H9 (cell line): ENCODE measurements at places on chromosomes 11 and 22. TPM values are rescaled to one million over a fixed set of nuclear protein-coding genes. Genes with fewer than 3 reads are reported as not detected.

LRRC56 gene
- 3.1 and 3.4 TPM in 2 replicates for total RNA-seq

FGF4 gene
- 0.59 and 0.68 TPM in 2 replicates for total RNA-seq

DNA sequence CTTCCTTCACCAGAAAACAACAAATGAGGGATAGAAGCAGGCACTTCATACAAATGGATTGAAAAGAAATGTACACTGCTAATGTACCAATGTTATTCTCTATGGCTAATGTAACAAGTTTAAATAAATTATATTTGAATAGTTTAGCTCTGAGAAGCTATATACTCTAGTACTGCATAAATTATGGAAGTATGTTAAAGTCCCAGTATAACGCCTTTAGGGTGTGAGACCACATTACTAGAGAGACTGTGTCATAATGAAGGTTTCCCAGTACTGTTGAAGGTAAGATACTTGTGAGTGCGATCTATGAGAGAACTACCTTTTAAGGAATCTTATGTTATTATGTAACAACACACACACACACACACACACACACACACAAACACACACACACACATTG, 39.8 kb upstream of the GAB2 start:
- no peak for DNase-seq

DNA sequence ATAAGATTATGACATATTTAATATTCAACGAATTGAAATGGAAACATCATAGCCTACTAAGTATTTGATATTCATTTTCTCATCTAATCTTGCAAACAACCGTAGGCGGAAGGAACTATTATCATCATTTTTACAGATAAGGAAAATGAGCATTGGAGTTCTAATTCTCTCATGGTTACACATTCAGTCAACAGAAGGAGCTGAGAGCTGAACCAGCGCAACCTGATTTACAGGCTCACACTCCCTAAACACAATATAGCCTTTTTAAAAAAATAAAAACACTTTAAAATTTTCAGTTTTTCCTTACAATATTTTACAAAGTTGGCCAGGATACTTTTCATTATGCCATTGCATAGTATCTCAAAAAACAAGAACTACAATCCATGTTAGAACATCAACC, 74.8 kb downstream of the APOL5 start:
- DNase-seq: no peak

DNA sequence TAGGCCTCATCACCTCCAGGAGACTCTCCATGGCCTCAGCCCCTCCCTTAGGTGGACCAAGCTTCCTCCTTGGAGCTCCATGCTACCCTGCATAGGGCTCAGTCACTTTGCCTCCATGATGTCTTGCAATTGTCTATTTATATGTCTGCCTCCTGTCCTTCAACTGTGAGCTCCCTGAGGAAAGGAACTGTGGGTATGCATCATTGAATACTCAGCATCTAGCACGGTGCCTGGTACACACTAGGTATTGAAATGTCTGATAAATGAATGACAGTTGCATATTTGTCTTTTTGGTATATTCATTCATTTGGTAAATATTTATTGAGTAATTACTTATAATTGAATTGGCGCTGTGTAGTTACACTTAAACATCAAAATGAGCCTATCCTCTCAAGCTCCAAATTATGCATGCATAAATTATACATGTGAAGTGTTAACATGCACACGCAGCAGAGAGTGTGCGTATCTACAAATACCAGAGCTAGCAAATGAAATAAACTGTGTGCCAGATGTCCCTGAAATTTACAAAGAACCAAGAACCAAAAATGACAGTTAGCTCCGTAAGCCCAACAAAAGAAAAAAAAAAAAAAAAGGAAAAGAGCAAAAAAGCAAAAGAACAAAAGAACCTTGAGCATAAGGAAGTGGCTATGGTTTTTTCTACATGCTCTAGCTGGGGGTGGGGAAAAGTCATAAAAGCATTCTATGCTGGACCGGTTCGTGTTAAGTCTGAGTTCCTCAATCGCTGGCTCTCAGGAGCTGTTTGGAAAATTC, 25.2 kb downstream of the GRAP2 start:
- no peak for DNase-seq

DNA sequence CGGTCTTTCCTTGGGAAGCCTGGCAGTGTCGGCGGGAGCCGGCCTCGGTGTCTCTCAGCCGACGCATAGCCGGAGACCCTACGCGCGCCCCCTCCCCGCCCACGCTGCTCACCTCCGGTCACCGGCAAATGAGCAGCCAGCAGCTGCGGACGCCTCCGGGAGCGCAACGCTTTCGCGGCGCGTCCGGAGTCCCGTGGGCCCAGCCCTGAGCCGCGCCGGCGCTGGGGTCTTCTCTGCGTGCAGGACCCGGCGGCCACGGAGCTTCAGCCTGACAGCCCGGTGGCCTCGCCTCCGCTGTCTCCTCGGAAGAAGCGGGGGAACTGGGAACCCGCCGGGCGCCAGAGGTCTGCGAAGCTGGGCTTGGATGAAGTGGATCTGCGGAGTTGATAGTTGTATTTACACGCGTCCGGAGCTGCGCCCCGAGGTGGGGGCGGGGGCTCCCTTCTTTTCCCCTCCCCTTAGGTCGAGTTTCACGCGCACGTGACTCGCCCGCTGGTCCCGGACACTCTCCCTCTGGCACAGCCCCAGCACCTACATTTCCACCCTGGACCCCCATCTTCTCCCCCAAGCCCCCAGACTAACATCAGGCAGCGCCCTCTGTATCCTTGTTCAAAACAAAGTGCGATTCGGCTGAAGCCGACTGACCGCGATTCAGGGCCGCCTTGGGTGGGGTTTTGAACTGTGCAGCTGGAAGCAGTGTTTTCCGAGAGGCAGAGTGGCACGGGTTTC, at the start of gene SLC43A1:
Gene SLC43A1 (minus strand): TSS at position 371 of the 729 bp plus-strand sequence. CDS start 1,591 bp downstream, outside the sequence.
- peak; percentile 54 for DNase-seq

- no peak for DNase-seq
Observed at GRCh38 chr22:46297151-46297812, 612 bp downstream of the GTSE1 start.

- peak; percentile 54 for DNase-seq
Observed at GRCh38 chr22:31122532-31123291, at the start of gene INPP5J. Gene INPP5J, plus strand, starts transcription at chr22:31122966. Its CDS starts 49 bp downstream, at chr22:31123015.

DNA sequence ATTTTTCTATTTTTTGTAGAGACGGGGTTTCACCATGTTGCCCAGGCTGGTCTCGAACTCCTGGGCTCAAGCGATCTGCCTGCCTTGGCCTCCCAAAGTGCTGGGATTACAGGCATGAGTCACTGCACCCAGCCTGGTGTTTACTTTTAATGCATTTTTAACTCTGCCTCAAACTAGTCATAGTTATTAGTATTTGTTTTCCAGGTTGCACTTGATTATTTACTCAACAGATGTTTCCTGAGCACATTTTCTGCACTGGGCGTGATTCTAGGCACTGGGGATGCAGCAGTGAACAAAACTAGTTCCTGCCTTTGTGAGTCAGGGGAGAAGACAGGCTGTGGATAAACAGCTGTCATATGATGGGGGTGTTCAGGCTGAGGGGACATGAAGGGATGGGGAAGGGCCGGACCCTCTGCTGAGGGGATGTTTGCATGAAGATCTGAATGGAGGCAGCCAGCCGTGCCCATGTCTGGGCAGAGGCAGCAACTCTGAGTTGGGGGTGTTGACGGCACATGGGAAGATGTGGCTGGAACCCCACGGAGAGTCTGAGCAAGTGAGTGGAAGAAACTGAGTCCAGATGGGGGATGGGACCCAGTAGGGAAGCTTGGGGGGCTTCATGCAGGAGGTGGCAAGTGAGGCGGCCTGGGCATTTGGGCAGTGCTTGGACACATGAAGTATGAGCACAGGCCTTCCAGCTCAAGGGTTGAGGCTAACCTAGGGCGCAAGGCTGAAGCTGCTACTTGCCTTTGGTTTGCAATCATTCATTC, 34.4 kb downstream of the MPPED1 start:
- no peak for DNase-seq
